NCI-H1417 treated with DMSO at 0.1 percent for 48 hours (cell line): ENCODE measurements at places on chromosomes 7 and 10.

DNA sequence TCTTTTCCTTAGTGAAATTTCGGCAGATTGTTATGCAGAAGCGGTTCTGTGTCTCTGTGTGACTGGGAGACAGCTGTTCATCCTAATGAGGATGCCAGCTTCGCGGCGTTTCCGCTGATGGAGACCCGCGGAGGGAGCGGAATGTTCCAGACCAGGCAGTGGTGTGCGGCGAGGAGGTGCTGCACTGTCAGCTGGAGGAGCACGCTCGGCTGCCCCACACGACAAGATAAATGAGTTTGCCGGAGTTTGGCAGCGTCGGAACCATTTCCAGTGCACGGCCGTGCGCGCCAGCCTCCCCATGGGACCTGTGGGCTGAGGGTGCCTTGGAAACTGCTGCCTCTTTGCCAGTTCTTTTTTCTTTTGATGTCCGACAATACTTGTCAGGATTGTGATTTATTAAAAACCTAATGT, 64.6 kb downstream of the WDR37 start:
- DNase-seq, result no peak

GRCh38 chr7:42662862-42663261, 249.0 kb downstream of the C7orf25 start:
- no peak for DNase-seq

- no peak for DNase-seq
Measured at GRCh38 chr10:74963549-74963948, 137.1 kb downstream of the KAT6B start.

DNA sequence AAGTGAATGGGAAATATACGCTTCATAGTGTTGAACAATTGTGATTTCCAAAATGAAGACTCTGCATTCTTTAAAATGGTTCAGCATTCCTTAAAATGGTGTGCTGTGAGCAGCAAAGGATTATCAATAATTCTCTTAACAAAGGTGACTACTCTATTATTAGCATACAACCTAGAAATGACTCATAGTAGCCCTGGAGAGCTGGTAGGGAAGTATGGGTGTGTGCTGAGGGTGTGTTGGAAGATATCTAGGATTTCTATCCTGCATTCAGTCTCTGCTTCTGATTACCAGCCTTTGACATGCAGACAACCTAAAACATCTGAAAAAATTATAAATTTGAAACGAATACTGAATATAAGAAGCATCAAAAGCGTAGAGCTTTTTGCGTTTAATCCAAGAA, 72.5 kb downstream of the SEMA3D start:
- no peak for DNase-seq

DNA sequence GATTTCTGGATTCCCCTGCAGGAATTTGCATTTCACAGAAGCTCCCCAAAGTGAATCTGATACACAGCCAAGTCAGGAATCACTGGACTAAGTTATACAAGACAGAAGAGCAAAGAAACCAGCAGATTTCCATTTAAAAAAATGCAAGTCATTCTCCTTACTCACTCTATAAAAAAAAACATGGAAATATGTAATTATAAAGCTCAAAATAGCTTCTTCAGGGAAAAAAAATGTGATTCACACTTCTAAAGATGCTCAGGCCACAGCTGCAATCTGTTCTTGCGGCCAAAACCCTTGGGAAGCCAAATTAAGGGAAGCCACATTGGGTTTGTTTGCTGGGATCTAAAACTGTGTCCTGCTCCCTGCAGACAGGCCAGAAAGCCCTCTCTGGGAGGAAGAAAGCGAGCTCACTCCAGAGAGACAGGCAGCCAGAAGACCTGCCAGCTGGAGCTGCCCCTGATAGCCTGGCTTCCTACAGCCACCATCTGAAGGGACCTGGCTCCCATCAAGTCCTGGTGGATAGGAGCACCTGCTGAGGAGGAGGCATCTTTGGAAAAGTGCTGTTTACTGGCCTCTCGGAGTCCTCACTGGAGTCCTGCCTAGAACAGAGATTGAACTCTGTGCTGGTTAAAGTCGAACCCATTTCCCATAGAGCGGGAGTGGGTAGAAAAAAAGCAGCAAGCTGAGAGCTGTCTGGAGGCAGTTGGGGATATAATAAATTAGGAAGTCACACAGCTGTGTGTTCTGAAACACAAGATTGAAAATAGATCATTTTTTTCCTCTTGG, 359.2 kb upstream of the AOAH start:
- DNase-seq, result no peak

DNA sequence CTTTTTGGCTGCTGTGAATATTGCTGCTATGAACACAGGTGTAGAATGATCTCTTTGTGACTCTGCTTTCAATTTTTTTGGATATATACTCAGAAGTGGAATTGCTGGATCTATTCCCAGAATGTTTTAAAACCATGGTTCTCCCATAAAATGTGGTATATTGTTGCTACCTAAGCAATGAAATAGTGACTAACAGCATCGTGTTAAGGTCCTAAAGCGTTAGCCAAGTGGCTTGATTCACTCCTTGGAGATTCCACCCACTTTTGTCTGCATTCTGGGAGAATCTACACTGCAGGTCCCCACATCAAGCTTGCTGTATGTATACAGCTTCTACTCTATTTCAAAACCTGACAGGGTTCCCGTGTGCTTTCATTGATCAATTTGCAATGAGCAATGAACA, 105.6 kb downstream of the CDK6 start:
- DNase-seq, result no peak

DNA sequence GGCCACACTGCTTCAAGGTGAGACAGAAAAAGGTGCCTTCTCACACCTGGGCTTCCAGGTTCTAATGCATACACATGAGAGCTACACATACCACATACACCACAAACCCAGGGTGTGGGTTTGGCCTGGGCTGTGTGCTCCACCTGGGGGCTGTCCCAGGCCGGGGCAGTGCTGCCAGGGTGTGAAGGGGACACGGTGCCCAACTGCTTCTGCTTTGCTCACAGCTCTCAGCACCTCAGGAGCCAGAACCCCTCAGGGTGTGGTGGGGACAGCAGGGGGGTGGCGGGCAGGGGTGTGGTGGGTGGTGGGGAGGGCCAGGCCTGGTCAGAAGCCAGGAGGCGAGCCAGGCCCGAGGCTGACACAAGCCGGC, 51.1 kb downstream of the TMEM209 start:
- DNase-seq, result no peak

GRCh38 chr10:105605918-105606317, 964.8 kb downstream of the SORCS3 start:
- DNase-seq, result no peak

DNA sequence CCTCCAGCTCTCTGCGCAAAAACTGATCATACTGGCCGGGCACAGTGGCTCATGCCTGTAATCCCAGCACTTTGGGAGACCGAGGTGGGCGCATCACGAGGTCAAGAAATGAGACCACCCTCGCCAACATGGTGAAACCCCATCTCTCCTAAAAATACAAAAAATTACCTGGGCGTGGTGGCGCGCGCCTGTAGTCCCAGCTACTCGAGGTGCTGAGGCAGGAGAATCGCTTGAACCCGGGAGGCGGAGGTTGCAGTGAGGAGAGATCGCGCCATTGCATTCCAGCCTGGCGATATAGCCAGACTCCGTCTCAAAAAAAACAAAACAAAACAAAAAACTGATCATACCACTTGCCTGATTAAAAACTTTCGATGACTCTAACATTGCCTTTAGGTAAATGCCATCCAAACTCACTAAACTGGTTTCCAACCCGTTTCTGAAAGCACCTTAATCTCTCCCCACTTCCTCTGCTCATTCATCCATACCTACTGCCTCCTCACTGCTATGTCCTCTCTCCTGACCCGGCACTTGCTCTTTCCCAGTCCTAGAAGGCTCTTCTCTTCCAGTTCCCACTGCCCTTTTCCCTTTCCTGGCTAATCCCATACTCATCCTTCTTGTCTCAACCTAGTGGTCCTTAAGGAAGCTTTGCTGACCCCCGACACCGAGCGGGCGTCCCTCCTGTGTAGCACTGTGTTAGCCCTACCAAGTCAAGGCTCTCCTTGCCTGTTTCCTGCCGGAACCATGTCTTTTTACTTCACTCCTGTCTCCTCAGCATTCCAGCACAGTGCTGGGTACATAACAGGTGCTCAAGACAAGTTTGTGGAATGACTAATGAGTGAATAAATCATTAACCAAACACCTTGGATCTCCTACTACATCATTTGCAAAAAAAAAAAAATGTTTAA, 686 bp upstream of the MIOS start:
- no peak for DNase-seq

- DNase-seq, result no peak
Measured at GRCh38 chr10:99595236-99595635, 25.0 kb downstream of the SLC25A28 start.

- no peak for DNase-seq
Measured at GRCh38 chr7:148049068-148049467, 541.5 kb upstream of the C7orf33 start.

DNA sequence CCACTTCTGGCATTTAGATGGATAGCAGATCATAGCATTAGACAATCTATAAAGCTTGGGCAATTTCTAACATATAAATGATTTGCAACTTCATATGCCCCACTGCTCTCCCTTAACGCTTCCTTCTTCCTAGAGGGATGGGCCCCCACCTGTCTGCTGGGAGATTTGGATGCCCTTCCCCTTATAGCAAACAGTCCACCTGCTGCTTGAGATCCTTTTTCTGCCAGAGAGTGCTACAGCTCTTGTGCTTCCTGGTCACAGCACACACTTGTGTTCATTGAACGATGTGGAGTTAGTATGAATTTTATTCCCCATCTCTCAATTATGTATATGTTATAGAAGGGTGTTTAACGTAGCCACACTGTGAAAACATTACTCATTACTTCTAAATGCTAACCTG, 10.4 kb upstream of the PCGF5 start:
- peak; percentile 68 for DNase-seq

DNA sequence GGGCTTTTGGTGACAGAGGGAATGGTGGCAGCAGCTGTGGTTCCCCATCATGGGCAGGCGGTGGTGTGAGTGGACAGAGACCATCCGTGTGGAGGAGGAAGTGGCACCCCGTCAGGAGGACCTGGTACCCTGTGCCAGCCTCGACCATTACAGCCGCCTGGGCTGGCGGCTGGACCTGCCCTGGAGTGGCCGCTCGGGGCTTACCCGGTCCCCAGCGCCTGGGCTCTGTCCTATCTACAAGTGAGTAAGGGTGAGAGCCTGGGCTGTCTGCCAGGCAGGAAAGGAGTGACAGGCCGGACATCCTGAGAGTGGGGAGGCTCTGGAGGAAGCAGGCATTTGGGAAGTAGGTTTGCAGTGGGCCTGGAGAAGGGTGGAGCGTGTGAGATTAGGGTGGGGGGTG, 2.9 kb upstream of the ZNF467 start:
- no peak for DNase-seq

- DNase-seq, result no peak
Measured at GRCh38 chr10:59212301-59212798, 35.9 kb downstream of the PHYHIPL start.
